Endothelial cell (in vitro differentiated cells): ENCODE measurements at places on chromosomes 2 and 18.

DNA sequence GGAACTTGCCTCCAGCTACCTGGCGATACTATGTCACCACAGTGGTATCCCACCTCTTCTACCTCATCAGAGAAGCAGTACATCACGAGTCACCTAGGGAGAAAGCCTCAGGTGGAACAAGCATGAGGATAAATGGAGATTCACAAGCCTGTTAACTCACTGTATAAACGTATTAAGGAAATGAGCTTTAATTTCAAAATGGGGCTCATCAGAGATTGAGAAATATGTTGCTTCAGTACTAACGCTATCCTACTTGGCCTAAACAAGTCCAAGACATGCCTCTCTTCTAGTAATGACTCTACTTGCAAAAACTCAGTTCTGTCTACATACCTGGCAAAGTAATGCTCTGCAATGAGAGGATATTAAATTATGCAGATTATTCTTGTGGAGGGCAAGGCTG, 4.3 kb downstream of the SLC39A6 start:
- no peak for DNase-seq

- DNase-seq: no peak
Observed at GRCh38 chr2:17800219-17800618, 16.0 kb upstream of the MSGN1 start.

GRCh38 chr2:74024216-74024615, 39.5 kb downstream of the TET3 start:
- DNase-seq: no peak

DNA sequence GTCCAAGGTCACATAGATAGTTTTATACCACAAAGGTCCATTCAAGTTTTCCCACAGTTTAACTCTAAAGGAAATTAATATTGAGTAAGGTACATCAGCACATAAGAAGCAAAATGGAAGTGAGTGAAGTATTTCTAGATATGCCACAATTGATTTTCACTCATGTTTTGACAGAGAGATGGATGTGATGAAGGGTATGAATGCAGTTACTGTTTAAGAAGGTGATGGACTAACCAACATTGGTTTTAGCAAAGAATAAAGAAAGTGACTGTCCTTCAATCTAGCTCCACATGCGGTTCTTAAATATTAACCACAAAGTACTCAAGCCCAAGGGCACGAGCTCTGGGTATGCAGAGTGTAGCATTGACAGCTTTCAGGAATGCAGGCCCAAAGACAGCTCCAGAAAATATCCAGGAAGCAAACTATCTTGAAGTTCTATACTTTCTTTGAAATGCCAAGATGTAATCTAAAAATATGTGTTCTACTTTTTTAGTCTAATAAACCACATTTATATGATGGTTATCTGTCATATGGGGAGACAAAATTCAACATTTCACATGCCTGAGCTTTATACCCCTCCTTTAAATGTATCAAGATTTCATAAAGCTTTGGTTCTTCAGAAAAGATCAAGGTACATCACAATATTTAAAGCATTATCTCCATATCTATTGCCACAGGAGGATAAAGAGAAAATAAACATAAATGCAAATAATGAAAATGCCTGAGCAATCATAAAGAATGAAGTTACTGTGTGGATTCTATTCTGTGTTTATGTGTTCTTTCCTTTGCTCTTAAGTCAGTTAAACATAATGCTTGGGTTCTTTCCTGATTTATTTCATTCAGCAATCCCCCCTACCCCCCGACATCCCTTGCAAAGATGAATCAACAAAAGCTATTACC, 6.7 kb upstream of the SCN1A start:
- no peak for DNase-seq

- DNase-seq: peak; percentile 74
Observed at GRCh38 chr2:43877782-43878464, 39.2 kb downstream of the ABCG8 start.

DNA sequence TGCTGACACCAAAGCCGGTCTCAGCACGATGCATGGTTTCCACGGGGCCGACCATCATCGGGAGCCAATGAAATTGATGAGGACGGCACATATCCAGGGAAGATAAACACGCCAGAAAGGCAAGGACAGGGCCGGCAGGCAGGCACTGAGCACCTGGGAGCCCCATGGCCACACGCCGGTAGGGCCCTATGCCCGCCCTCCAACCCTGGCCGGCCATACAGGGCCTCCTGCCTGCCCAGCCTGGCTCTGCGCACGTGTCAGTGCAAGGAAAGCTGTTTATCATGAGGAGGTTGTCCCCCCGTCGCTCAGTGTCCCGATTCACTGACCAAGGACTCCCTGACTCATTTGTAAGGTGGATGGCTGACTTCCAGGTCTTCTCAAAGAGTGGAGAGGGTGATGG, 237.5 kb downstream of the GLI2 start:
- DNase-seq: no peak

DNA sequence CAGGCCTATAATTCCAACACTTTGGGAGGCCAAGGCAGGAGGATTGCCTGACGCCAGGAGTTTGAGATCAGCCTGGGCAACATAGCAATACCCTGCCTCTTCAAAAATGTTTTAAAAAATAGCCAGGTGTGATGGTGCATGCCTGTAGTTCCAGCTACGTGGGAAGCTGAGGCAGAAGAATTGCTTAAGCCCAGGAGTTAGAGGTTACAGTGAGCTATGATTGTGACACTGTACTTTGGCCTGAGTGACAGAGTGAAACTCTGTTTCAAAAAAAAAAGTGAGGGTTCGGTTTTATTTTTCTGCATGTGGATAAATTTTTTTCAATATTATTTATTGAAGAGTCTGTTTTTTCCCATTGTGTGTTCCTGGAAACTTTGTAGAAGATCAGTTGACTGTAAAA, 208.1 kb downstream of the SLC4A3 start:
- DNase-seq: no peak

DNA sequence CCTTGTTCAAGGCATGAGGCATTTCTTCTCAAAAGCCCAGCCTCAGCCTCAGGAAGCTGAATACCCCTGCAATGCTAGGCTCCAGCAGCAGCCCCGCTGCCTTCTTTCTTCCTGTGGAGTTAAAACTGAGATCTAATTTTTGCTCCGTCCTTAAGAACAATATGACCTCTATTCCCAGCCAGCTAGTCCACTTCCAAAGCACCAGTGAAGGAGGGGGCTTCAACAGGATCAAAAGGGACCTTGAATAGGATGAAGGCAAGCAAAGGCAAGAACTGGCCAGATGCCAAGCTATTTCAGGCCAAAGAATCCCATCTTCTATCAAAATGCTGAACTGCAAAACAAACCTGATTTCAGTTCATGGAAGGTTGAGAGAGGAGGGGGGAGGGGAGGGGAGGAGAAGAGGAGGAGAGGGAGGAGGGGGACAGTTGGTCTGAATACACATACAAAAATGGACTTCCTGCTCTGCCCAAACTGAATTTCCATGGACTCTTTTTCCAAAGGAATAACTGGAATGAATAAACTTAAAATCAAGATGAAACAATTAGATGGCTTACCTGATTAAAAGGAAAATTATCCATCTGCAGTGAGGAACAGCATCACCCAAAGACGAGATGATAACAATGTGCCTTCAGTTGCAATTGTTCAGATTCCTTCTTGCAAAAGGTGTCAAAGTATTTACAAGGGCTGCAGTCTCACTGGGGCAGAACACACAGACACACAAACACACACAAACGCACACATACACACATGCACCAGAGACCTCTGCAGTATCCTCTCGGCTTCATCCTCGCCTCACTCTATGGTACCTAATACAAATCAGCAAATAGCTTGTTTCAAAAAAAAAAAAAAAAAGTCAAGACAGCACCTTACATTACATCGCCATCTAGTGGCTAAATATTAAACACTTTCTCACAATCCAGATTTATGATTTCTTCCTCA, at the start of gene SCN1A:
TSS of gene SCN1A (minus strand) at position 804 of the 939 bp plus-strand sequence. CDS start 54,399 bp downstream, outside the sequence.
- DNase-seq: no peak

DNA sequence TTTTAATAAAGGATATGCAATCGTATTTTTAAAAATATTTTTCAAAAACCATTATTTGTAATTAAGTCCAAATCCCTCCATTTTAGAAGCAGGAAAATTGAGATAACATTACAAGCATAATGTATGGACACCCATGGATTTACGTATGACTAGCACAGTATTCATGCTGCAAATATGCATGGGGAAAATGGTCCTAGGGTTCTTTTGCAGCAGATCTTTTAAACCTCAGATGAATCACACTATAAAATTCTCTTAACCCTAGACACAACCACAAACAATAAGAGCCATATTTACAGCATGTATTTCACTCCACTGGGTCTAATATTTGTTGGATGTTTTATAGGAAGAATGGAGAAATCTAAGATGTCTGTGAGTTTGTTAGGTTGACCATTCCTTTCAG, 453.4 kb downstream of the TGIF1 start:
- DNase-seq: no peak

DNA sequence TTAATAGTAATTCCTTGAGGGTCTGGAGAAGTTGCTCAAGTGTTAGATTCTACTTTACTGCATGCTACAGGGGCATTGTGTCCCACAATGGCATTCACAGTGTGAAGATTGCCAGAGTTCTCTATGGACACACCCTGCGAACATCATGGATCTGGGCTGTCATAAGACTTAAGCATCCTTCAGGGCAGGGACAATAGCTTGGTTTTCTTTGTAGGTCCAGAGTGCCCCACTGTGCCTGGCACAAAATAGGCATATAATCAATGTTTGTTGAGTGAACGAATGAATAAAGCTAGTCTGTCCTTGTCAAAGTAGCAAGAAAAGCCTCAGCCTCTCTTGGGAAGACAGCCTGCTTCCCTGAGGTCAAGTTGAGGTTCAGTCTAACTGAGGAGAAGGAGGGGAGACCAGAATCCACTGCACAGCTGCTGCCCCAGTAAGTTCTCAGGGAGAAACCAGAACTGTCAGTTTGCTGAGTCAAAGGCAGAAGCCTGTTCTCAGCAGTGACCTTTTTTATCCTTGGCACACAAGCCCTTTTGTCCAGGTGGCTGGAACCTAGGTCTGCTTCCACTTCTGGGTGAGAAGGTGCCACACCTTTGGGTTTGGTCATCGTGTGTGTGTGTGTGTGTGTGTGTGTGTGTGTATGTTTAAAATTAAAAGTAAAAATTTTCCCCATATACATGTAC, 15.0 kb downstream of the INPP4A start:
- DNase-seq: no peak

- no peak for DNase-seq
Observed at GRCh38 chr2:97808816-97809215, 95.4 kb downstream of the ZAP70 start.

DNA sequence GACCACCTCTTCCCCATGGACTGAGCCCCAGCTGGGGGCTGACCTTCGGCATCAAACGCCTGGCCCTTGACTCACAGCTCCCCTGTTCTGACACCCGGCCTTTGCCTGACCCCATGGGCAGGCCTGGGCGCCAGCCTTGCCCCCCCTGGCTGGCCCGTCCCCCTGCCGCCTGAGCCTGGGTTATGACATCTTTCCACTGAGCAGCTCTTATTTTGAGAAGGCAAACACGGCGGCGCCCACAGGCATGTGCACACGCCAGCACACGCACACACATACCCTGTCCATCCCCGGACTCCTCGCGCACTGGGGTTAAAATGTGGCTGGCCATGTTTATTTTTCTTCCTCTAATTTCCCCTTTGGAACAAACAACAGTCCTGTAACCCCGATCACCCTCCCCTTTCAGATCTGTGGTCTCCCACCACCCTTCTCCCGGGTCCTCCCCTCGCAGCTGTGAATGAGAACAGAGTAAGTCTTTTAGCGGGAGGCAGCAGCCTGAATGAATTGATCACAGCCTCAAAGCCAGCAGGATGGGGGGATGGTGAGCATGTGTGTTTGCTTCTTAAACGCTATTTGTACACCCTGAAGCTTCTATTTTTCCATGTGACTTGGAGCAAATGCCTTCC, 11.8 kb upstream of the ATOH8 start:
- DNase-seq: no peak

GRCh38 chr2:217906798-217907197, 96.0 kb downstream of the TNS1 start:
- DNase-seq: no peak

DNA sequence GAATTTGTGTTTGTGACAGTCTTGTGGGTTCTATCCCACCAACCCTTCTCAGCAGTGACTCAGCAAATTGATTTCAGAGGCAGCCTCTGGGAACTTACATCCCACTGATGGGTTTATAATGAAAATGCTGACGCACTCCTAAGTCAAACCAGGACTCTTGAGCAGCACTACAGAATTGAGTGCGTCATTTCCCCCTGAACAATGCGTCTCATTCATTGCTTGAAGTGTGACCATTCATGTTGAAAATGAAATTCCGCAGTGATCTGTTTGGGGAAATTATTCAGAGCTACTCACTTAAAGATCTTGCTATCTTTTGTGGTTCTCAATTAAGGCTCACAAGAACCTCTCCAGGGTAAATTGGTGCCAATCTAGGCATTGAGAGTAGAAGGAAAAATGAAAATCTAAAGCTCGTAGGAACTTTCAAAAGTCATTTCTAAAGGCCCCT, 417.7 kb upstream of the SLC14A2 start:
- DNase-seq: no peak

DNA sequence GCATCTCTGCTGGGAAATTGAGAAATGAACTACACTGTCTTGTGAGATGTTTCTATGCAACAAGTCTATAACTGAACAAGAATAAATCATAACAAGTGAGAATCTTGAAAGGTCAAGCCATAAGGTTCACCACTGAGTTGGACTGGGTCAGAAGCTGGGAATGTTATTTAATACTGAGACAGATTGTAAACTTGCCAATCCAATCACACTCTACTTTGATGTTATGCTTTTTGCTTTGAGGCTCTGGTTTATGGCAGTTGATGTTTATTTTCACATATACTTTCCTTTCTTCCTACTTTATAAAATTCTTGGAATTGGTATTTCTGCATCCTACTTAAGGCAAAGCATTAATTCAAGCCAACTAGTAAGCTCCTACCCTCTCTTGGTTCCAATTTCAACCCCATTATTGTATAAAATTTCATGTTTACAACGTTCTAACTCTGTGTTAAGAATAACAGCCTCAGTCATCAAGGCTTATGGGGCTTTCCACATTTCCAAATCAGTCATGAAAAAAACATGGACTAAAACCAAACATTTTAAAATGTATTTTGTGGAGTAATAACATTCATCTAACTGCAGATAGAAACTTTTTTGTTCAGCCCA, 533.4 kb downstream of the NYAP2 start:
- DNase-seq: no peak

- no peak for DNase-seq
Observed at GRCh38 chr2:213238753-213239495, 45.3 kb upstream of the SPAG16 start.

DNA sequence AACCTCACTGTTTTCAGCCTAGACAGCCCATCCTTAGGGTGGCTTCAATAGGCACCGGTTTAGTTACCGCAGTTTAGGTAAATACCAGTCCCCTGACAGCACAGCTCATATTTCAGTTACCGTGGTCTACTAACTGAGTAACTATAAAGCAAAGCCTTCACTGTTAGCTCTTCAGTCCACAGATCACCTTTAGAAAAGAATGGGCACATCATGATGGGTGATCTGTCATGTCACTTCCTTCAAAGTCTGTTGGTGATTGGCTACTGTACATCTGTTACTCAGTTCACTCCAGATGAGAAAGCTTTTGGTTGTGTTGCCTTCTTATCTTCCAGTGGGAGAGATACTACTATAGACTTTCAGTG, 21.0 kb downstream of the SLC20A1 start:
- DNase-seq: no peak
